ENCODE measurements at places on chromosomes 12 and 14.

- no peak for DNase-seq
These were observed 93.1 kb downstream of the SRGAP1 start for GRCh38 chr12:63937378-63938316.

DNA sequence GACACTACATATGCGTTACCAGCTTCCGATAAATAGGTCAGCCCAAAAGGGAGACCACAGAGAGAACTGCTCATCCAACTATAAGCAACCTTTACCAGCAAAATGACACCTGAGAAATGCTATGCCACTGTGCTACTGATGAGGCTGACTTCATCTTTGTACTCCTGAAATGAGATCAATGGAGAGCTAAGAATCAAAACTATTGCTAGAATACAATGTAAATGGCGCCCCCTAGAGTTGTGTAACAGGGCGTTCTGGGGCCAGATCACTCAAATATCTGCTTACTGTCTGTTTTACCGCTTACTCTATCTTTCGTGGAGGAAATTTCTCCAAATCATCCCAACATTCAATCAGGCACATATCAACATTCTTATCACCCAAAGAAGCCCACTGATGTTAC is 4.6 kb downstream of the ZNF384 start:
- peak; percentile 44 for DNase-seq

DNA sequence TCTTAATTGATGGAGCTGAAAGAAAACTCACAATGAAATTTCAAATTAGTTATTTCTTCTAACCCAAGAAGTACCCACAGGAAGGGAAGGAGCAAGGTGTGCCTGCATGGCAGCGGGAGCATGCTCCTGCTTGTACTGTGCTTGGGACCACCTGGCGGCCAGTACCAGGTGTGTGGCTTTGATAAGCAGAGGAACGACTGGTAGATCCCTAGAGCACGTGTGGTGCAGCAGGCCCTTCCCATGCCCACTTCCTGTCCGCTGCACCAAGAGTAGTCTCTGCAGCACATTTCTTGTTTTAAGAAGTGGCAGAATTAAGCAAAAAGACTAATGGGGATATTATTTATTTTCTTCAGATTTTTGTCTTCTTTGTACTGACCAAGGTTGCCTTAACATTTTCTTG is 122.3 kb upstream of the ATF1 start:
- DNase-seq, result no peak

DNA sequence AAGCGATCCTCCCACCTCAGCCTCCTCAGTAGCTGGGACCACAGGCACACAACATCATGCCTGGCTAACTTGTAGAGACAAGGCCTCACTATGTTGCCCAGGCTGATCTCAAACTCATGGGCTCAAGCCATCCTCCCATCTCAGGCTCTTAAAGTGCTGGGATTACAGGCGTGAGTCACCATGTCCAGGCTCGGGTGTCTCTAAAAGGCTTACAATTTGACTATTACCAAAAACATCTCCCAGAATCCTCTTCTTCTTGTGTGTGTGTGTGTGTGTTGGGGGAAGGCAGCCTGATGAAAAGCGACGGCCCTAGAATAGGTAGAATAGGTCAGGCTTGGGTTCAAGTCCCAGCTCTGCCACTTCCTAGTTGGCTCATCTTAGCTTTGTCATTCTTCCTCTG is 16.8 kb downstream of the MSI1 start:
- no peak for DNase-seq

DNA sequence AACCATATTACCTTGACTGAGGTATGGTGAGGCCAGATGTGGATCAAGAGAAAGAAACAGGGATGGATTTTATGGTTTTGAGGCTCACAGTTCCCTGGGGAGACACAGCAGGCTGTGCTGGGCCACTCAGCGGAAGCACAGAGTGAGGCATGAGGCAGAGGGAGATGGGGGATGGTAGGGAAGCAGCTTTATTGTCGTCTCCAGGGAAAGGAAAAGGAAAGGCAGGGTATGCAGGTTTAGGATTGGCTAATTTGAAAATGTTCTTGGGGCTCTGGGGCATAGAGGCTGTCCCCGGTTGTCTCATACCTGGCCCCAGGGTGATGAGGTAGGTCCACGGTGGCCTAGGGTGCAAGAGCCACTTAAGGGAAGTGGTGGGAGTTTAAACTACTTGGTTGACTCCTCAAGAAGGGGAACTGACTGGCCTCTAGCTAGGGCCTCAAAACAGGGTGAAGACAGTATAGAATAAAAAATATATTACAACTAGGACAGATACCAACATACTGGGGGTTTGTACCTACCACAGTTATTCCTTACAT is 322.8 kb downstream of the RGS6 start:
- DNase-seq, result no peak

- DNase-seq, result no peak
These were observed 22.3 kb upstream of the SSPN start for GRCh38 chr12:26172946-26173552.

- no peak for DNase-seq
These were observed 137.0 kb downstream of the PIWIL1 start for GRCh38 chr12:130474599-130475269.

DNA sequence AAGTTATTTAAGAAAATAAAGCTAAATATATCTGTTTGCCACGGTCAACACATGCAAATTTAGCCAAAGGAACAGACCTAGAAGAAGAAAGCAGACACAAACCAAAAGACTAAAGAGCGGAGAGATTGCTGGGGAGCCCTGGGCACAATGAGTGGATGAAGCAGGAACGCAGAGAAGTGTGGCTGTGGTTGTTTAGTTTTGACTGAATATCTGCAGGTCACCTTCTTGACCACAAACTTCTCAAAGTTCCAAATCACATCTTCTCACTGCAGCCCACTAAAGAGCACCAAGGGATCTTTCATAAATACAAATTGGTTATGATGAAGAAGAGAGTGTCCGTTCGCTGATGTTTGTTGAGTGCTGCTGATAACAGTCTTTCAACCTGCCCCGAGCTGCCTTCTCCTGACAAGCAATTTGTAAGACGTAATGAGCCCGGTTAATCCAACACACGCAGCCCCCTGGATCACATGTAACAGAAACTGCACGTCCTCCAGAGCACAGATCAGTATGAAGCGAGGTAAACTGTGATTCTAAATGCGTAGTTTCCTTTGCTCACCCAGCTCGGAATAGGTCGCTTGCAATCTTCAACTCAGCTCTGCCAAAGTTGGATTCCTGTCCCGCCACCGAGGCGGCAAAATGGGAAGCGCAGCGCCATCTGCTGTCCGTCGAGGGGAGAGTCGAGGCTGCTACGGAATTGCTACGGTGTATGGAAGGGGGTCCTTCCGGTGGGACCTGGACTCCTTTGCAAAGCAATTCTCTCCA is 120.8 kb downstream of the GXYLT1 start:
- DNase-seq, result no peak

DNA sequence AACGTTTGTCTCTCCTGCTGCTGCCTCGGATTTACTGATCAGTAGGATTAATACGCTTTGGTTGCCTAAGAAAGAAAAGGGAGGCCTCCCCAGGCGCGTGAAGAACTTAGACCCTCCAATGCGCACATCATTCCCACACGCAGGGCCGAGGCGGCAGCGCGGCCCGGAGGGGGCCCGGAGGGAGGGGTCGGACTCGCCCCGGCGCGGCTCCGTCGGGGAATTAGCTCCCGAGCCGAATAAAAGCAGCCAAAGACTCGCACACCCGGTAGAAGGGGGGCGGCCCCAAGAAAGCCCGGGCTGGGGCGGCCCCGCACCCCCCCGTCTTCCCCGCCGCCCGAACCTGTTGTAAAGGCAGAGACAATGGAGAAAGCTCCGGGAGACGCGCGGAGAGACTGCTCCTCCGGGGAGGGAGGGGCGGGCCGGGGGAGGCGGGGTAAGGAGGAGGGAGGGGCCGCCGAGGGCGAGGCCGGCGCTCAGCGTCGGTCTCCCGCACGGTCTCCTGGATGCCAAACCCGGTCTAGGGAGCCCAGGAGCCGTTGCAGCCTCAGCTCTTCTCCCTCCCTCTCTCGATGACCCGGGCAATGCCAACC is at the start of gene NELL2:
Gene NELL2, minus strand, starts transcription at position 362 of the 590 bp plus-strand sequence. CDS start 446 bp downstream, outside the sequence.
- DNase-seq, result peak; percentile 99

- no peak for DNase-seq
These were observed 139.8 kb downstream of the FOXN3 start for GRCh38 chr14:89277203-89277602.

GRCh38 chr12:25924491-25925001 is 33.9 kb upstream of the RASSF8 start:
- no peak for DNase-seq

GRCh38 chr12:51855586-51856428 is 7.3 kb upstream of the FIGNL2 start:
- DNase-seq, result no peak

DNA sequence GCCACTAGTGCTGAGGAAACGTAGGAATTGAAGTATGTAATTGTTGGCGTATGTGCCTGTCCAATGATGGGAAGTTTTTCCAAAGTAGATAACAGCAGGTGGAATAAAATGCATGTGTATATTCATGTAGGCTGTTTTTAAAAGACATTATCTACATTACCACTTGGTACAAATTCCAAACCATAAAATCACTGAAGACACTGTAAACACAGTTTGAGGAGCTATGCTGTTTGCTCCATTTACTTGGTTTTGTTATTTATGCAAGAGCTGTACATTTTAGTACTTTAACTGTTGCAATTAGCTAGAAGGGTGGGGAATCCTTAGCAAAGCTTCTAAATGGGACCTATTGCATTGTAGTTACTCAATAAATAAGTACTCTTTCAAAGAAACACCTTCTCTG is 274.5 kb upstream of the DIO2 start:
- DNase-seq, result no peak

- no peak for DNase-seq
These were observed 382.5 kb upstream of the ATP2B1 start for GRCh38 chr12:90090929-90091651.

GRCh38 chr12:66500841-66501240 is 178.0 kb downstream of the GRIP1 start:
- no peak for DNase-seq

- DNase-seq, result no peak
These were observed at the start of gene CD163L1 for GRCh38 chr12:7444076-7444475. TSS of gene CD163L1 (minus strand) at chr12:7444153. CDS start at chr12:7444127, 26 bp downstream.

- no peak for DNase-seq
These were observed 25.5 kb upstream of the FRMD6 start for GRCh38 chr14:51626185-51626584.

DNA sequence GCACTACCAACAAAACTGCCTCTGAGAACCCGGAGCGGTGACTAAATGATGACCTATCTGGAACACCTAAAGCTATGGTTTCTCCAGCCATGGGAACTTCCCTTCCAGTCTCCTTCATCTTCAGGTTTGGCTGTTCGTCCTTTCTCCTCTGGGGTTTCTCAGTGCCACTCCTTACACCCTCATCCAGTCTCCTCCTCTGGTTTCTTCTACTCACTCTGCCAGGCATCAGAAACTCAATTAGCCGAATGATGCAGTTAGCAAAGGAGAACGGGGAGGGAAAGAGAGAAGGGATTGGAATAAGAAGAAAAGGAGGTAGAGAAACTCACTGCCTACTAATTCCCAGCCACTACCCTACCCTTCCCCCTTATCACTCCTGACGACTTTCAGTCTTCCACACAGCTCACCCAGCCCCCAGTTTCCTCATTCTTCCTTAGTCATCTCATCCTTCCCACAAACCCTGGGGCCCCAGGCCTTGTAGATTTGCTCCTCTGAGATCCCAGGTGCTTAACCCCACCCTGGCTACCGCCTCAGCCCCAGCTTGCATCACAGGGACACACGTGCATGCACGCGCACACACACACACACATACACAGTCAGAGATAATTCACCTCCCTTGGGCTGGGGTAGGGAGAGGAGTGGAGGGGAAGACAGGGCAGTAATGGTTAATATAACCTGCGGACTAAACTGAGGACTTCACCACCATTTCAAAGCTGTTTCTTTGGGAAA is 13.0 kb downstream of the FGD6 start:
- no peak for DNase-seq

DNA sequence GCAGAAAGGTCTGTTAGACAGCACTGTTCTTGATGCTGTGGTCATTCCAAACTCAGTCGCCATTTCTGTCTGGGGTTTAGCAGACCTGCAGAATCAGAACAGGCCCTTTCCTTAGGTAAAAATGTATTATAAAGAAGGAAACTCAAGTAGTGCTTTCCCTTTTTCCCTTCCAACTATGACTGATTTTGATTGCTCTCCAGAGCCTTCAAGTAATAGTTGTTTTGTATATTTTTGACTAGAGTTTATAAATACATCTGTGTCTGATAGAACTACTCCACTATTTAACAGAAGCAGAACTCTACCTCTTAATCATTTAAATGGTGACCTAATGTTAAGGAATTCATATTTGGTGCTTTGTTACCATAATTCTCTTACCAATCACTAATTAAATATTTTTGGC is 74.0 kb downstream of the WNK1 start:
- no peak for DNase-seq

DNA sequence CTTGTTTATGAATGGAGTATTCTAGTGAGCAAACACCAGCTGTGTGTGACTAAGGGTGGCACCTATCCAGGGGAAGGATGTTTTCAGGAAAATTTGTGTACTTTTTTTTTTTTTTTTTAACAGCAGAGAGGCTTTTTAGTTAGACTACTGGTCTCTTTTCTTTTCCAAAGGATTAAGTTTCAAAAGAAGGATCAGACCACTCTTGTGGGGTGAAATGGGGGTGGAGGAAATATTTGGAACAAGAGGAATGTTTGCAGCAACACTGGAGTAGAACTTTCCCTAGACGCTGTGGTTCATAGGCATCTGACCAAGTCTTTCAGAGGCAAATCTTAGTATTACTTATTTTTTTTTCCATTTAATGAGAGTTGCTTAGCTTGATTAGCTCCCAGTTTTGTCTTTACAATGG is 21.1 kb downstream of the NUBPL start:
- DNase-seq, result no peak

DNA sequence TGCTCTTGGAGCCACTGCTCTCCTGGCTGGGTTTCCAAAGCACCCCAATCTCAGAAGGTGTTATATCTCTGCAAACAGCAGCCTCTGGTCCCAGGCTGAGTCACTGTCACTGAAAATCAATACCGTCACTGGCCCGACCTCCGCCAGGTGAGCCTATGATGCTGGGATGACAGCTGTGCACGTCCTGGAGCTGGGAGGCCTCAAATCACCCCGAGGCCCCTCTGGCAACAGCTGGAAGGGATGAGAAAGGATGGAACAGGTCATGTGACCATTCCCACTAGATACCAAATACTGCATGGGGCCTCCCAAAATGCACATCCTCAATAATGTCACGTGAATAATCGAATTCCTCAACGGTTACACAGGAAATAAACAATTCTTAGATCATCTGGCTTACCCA is 190.8 kb downstream of the TTC7B start:
- no peak for DNase-seq

DNA sequence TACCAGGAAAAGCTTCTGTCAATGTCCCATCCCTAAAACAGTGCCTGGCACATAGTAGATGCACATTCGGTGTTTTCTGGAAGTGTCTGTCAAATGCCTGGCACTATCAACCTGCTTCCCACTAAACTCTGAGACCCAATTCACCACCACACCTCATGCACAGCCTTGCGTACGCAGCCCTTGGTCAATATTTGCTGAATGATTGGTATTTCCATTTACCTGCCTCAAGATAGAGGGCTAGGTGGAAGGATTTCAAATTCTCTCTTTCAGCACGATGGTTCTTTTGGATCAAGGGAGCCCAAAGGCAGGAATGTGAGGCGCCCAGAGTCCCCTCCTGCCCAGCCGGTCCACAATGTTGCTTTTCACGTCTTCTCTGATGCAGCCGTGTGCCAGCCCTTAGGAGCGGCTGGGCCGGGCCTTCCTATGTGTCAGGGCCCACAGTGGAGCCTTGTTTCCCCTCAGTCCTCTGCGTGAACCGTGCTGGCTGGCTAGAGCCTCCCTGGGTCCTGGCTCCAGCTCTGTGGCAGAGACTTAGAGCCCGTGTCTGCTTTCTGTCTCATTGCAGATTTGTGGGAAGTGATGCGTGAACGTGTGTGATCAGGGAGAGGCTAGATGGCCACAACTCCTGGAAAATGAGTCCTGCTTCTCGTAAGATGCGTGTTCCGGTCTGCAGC is 99.9 kb upstream of the RFLNA start:
- no peak for DNase-seq
